ENCODE measurements at places on chromosomes 1 and 21. TPM values are rescaled to one million over a fixed set of nuclear protein-coding genes. Genes with fewer than 3 reads are reported as not detected.
A peak's percentile ranks its signal among the peaks of the same experiment; 100 is the strongest.

ACTA1 gene
- 0.45 TPM for total RNA-seq

DNA sequence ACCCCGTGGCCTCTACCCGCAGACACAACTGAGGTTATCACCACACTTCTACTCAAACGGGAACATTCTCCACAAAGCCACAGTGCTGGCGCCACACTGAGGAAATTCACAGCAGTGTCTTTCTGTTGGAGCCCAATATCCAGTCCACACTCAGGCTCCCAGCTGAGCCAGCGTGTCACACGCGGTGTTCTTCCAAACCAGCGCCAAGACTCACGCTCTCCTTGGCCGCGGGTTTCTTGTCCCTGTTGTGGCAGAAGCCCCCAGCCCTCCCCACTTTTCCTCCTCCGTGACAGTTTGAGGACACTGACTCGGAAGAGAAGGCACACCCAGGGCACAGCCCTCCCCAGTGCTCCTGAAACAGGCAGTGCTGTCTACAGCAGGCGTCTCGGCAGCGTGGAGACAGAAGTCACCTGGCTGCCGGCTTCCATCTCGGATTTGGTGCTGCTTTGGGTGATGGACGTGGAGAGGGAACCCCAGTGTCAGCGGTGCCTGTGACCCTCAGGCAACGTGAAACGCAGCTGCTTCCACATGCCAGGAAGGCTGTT lies 35.4 kb upstream of the AGPAT3 start:
- H3K36me3 ChIP-seq = peaks cover 6% of the 10 kb centered on the region
- DNase-seq = no peak
- H3K4me3 ChIP-seq = no peak overlapping the region
- H3K27ac ChIP-seq = no peak overlapping the region
- no peaks in the 10 kb centered on the region for H3K4me1 ChIP-seq
- H3K27me3 ChIP-seq = peaks cover 52% of the 10 kb centered on the region

EPB41 gene
- total RNA-seq = 40.7 TPM

UTS2 gene
- not detected for total RNA-seq

DNA sequence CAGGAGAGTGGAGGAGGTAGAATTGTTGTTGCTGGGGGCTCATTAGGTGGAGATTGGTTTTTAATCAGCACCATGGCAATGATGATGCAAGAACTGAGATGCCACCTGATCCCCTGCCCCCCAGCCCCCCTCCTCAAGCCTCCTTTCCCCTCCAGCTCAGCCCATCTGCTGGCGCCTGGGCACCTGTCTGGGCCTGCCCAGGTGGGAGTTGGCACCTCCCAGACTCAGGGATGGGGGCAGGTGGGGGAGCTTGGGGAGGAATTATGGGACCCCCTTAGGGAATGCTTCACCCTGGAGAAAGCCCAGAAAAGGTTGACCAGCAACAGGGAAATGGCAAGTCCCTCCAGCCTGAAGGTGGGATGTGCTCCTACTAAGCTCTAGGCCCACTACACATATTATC lies 1.5 kb upstream of the NHLH1 start:
- H3K36me3 ChIP-seq = peaks cover 6% of the 10 kb centered on the region
- H3K4me1 ChIP-seq = peaks cover 9% of the 10 kb centered on the region
- no peaks in the 10 kb centered on the region for H3K27me3 ChIP-seq
- no peak overlapping the region for H3K4me3 ChIP-seq
- no peak overlapping the region for H3K27ac ChIP-seq
- no peak for DNase-seq

PPM1J gene
- 1.3 TPM for total RNA-seq

LEPR gene
- total RNA-seq = 2.1 TPM

SCNM1 gene
- total RNA-seq = 49.8 TPM

GRCh38 chr1:168218658-168219057 lies 7.1 kb upstream of the SFT2D2 start:
- no peak overlapping the region for H3K4me3 ChIP-seq
- H3K36me3 ChIP-seq = no peaks in the 10 kb centered on the region
- no peak for DNase-seq
- no peaks in the 10 kb centered on the region for H3K27me3 ChIP-seq

GRCh38 chr1:196535727-196536126 lies 72.5 kb downstream of the KCNT2 start:
- DNase-seq = no peak
- H3K36me3 ChIP-seq = no peaks in the 10 kb centered on the region
- no peaks in the 10 kb centered on the region for H3K4me1 ChIP-seq
- no peaks in the 10 kb centered on the region for H3K27me3 ChIP-seq
- no peak overlapping the region for H3K4me3 ChIP-seq

DNA sequence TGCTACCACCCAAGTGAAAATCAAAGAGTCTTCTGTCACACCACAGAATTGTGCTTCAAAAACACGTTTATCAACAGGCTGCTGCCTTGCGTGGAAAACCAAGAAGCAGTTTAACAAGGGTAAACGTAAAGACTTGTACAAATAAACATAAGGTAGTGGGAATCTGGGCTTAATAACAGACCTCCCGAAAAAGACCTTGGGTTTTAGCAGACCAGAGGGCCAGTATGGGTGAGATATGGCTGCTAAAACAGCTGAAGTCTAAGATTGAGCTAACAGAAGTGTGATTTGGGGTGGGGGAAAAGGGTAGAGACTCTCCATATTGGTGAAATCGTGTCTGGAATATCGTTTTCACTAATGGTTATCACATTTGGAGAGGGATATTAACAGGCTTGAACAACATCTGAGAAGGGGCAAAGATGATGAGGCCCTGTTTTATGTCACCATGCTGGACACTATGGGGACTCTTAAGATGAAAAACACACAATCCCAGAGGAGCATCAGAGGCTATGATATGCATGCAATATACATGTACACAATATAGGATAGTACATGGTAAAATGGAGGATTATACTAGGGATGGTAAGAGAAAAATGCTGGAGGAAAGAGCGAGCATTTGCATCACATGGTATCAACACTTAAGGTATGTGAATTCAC lies 1.4 kb downstream of the MOV10 start:
- peak overlapping the region; percentile 31 for H3K27ac ChIP-seq
- no peaks in the 10 kb centered on the region for H3K27me3 ChIP-seq
- H3K4me1 ChIP-seq = peaks cover 23% of the 10 kb centered on the region
- peak overlapping the region; percentile 90 for H3K4me3 ChIP-seq
- DNase-seq = no peak
